HEK293T (cell line): ENCODE measurements at places on chromosomes 1 and 21.

- no peak for DNase-seq
These were observed 3.5 kb downstream of the ROR1 start for GRCh38 chr1:63777286-63777685.

- DNase-seq = peak; percentile 72
These were observed 4.5 kb downstream of the HDGF start for GRCh38 chr1:156746728-156747631.

- peak; percentile 35 for DNase-seq
These were observed 290.4 kb downstream of the KCNT2 start for GRCh38 chr1:196317535-196318522.

DNA sequence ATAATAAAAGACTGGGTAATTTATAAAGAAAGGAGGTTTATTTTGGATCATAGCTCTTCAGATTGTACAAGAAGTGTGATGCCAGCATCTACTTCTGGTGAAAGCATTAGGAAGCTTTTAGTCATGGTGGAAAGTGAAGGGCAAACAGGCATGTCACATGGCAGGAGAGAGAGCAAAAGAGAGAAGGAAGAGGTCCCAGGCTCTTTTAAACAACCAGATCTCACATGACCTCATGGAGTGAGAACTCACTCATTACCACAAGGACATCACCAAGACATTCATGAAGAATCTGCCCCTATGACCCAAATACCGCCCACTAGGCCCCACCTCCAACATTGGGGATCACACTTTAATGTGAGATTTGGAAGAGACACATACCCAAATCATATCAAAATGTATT, 10.0 kb downstream of the RPTN start:
- DNase-seq = no peak

DNA sequence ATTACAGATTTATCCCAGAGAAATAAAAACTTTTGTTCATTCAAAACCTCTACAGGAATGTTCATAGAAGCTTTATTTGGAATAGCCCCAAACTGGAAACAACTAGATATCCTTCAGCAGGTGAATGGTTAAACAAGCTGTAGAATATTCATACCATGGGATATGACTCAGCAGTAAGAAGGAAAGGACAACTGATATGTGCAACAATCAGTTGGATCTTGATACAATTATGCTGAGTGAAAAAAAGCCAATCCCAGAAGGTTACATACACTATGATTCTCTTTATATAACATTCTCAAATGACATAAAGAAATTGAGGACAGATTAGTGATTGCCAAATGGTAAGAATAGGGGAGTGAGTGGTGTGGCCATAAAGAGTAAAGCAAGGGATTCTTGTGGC, 376.7 kb downstream of the S1PR1 start:
- DNase-seq = no peak

- DNase-seq = no peak
These were observed 322.7 kb downstream of the PTBP2 start for GRCh38 chr1:97044159-97044760.
